ENCODE measurements at places on chromosomes 11 and 22. TPM values are rescaled to one million over a fixed set of nuclear protein-coding genes. Genes with fewer than 3 reads are reported as not detected.

The MYBPC3 gene
- total RNA-seq = not detected

- DNase-seq = no peak
Measured at GRCh38 chr11:1230456-1231395, 7.9 kb downstream of the MUC5B start.

The LRRN4CL gene
- 0.51 TPM for total RNA-seq

- no peak for DNase-seq
Measured at GRCh38 chr11:105092256-105093239, 47.0 kb downstream of the CARD18 start.

GRCh38 chr11:66800720-66801428, 42.4 kb upstream of the RCE1 start:
- no peak for DNase-seq

DNA sequence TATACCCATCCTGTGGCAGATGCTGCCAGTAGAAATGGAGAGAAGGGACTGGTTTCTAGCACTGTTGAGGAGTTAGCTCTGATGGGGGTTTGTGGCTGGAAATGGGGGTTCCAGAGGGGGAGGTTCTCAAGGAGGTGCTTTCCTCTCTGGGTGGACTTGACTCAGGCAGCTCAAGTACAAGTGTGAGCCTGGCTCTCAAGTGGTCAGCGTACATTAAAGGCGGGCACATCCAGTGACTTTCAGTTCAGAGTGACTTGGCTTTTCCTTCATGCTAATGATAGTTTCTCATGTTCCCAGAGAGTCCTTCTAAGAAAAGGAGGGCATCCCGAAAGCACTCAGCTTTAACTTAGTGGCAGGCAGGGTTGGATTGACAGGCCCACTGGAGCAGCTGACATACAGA, 58.9 kb upstream of the HORMAD2 start:
- no peak for DNase-seq

DNA sequence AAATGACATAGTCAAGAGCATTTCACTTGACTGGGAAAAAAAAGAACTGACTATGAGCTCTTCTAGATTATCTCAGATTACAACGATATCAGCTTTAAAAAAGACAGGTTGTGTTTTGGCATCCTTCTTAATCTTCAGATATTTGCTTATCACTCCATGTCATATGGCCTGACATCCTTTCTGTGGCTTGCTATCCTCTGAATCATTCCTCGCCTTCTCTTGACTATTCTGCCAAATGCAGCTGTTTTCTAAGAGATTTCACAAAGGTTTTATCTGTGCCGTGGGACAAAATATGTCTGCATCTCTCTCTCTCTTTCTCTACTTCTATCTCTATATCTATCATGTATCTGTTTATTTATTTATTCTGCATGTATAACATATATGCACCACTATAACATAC, 746.1 kb downstream of the CNTN5 start:
- no peak for DNase-seq

The FGF19 gene
- not detected for total RNA-seq

The LMO1 gene
- total RNA-seq = not detected

DNA sequence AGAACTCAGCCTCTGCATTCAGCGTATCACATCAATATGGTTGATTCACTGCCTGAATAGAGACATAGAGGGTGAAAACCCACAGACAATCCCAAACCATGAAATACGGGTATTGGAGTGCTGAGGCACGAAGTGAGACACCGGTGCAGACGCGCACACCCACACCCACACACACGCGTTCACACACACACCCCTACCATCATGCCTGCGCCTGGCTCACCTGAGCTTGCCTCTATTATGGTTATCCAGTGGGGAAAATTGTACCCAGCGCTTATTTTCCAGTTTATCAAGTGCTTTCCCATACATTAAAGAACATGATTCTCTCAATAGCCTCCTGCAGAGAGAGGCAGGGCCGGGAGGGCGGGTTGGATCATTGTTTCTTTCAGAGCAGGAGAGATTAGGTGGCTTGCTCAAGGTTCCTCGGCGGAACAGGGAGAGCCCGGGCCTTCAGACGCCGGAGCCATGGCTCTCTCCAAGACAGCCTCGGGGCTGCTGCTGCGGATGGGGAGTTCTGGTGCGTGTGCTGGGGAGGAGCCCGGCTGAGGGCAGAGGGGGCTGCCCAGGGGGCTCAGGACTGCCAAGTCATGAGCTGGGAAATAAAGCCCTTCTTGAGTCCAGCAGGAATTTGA, 78.9 kb upstream of the THY1 start:
- DNase-seq = no peak

DNA sequence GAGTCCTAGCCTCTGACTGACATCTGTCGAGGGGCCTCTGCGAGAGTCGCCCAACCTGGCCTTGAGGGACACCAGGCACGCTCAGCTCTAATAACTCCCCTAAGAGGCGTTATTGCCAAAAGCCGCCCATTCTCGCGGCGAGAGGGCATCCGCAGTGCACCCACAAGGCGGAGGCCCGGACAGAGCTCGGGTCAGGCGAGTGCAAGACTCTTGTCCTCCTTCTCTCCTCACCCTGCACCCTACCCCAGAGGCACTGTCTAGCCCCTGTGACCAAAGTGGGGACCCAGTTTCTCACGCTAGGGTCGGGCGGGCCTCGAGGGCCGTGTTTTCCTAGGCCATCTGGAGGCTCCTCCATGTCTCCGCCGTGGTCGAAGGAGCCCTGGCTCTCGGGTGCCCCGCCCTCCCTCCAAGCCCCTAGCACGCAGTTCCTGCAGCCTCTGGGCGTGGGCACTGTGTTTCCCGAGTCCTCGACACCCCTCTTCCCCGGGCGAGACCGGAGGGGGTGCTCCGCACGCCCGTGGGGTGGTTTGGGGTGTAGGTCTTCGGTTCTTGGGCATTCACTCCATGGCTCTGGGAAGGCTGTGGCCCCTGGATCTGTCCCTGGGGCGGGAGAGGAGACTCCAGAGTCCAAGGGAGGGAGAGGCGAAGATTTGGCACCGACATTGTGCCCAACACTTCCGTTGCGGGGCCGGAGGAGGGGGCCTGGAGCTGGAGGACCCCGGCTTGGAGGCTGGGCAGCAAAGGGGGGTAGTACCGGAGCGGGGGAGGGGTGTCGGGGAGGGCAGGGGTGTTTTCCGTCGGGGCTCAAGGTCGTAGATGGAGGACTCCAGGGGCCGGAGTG, 1.0 kb downstream of the CHRM4 start:
- DNase-seq = no peak

The WNT11 gene
- 0.13 TPM for total RNA-seq

DNA sequence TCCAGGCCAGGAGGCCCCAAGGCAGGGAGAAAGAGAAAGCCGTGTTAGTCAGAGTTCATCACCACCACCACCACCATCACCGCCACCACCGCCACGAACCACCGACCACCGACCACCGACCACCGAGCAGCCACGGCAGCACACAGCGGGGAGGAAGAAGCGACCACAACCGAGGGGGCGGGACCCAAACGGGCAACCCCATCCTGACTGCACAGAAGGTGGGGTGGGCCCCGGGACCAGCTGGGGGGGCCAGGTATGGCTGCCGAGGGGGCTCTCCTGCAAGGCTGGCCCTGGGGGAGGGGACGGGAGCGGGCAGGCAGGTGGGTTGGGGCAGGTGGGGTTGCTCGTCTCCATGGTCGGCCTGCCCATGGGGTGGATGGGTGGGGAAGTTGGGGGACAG, 34.2 kb downstream of the SYT7 start:
- DNase-seq = no peak

The PARVA gene
- total RNA-seq = 25.5 TPM

The ASRGL1 gene
- 8.6 TPM for total RNA-seq

The BTBD18 gene
- not detected for total RNA-seq

DNA sequence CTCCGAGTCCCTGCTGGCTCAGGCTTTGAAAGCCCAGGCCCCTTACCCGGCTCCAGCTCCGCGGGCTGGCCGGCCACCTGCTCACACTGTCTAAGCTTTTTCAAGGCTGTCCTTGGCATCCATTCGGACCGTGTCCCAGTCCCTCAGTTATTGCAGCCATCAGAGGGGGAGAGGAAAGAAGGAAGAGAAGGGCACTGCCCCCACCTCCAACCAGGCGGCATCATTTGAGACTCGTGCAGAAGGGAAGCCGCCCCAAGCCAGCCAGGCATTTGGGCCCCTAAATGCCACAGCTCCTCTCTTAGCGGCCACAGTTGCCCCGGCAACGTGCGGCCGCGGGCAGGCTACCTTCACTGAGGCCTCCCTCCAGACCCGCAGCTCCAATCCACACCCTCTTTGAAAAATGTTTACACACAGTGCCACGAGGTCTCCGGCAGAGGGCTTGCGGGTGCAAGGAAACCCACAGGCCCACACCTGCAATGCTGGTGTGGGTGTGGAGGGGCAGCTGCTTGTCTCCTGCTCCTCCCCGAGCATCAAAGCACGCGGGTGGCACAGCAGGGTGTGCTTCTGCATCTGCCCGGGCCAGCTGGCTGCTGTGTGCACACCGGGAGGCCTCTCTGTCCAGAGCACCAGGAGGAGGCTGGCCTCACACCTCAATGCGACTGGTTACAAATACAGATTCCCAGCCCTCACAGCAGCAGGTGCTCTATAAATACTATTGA, 124.4 kb downstream of the CTTN start:
- DNase-seq = no peak
